ENCODE measurements at places on chromosomes 4 and X.

DNA sequence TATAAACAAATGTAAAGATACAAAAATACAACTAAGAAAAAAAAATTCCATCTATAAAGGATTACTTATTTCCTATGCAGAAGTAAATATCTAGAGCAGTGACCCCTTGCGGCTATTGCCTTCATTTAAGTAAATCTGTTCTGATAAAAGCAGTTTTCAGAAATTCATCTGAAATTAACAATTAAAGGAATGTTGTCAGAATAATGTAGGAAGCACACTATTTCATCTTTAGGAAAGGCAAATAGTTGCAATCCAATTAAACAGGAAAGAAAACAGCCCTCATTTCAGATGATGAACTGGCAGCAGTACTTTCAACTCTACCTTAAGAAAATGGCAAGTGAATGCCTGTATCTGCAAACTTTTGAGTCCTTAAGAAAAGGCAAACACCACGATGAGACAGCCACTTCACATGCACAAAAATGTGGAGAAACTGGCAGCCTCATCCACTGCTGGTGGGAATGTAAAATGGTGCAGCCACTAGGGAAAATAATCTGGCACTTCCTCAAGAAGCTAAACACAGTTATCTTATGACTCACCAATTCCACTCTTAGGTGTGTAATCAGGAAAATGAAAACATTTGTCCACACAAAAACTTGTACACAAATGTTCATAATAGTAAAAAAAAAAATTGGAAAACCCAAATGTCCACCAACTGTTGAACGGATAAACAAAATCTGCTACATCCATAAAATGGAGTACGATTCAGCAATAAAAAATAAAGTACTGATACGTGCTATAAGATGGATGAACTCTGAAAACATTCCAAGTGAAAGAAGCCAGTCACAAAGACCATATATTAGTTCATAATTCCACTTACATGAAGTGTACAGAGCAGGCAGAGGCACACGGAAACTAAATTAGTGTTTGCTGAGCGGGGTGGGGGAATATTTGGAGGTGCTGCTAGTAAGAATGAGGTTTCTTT, 2.0 kb upstream of the THAP9 start:
- no peak for ATAC-seq

DNA sequence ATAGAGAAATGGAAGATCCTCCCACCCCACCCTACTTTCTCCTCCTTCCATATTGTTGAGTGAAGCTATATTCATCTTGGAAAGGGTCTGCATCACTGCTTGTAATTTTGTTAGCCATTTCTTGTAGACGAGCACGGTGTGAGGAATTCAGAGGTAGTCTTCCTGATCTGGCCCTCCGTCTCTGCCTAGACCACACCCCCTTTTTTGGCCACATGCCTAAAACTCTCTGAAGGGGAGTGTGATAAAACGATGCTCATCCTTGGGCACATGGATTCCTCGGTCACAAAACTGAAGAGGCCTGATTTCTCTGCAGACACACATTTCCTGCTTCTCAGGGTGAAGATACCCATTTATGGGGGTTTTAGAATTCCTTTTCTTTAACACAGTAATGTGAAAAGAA, 182.8 kb downstream of the LARP7 start:
- ATAC-seq = no peak

DNA sequence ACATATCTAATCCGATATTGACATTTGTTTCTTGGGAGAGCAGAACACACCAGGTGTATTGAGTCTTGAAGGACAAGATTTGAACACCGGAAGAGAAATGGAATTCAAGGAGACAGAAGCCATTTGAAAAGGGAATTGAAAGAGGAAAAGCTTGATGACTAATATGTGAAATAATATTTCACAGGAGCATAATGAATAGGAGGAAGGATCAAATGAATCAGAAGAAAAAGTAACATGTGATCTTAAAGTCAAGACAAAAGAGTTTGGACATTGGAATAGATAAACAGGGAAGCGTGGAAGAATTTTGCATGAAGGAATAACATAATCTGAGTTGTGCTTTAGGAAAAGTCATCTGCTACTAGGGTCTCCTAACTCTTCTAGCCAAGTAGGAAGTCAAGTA, 145.5 kb upstream of the PDHA2 start:
- no peak for ATAC-seq

GRCh38 chrX:103356130-103356798, at the start of gene TCEAL9:
TCEAL9 (plus strand) TSS chrX:103356506; CDS start chrX:103357685, 1,179 bp downstream.
- no peak for ATAC-seq

DNA sequence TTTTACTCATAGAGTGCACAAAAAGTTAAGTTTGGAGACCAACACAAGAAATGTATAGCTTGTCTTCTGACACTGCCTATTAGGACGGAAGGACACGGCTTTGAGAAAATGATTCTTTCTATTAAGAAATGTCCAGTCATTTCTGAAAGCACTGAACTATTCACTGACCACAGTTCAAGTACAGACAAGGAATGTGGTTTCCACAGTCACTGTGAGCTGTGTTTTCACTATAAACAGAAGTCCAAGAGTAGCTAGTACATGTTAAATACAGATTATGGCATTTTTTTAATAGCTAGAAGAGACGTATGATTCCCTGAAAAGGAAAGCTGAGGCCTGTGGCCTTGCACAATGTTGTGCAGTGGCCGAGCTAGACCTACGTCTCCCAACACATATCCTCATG, 115.1 kb upstream of the GPM6A start:
- ATAC-seq = no peak

DNA sequence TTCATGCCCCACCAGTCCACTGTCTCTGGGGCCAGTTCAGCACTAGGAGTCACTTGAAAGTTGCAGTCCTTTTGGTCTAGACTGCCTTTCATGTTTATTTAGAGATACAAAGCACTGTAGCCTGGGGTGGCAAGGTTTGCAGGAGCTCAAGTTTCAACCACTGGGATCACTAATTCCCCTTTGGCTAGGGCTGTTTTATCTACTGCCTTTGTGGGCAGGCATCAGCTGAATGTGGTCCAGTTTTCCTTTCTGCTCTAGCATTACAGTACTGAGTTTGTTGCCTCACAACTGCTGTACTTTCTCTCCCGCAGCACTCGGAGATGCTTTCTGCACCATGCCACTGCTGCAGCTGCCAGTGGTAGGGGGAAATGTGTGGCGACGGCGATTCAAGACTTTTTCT, 222.3 kb upstream of the HDX start:
- no peak for ATAC-seq

DNA sequence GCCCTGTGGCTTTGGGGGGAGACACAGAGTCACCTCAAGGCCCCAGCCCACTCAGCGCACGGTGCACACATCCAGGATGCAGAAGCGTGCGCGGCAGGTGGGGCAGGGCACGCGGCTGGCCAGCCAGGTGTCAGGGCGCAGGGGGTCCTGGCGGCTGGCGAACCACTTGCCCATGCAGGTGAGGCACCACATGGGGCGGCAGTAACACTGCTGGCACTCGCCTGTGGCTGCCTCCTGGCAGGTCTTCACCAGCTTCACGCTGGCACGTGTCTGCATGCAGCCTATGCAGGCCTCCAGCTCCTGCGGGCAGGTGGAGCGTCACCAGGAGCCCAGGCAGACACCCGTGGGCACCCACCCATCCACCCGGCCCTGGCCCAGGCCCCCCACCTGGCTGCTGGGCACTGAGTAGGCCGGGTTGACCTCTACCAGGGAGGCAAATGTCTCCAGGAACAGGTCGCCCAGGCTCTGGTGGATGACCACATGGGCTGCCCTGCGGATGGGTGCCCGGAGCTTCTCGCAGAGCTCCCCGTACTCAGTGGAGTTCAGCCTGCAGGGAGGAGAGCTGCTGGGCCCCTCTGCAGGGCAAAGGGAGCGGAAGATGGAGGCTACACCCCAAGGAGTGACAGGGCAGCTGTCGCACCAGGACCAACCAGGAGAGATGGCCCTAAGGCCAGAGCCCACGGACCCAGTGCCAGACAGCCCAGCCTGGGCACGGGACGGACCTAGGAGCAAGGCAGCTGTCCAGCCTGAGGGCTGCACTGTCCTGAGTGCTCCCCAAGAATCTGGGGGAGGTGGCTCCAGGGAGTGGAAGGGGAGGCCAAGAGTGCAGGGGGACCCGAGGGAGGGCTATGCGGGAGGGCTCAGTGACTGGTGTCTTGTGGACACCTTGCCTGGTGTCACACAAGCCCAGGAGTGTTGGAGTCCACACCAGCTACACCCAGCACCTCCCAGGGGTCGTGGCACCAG, 3.7 kb downstream of the TMEM129 start:
- ATAC-seq = no peak

- no peak for ATAC-seq
These were observed 120.2 kb upstream of the NDST4 start for GRCh38 chr4:115233600-115233999.

GRCh38 chrX:41559235-41560052, 112.3 kb downstream of the NYX start:
- peak; percentile 36 for ATAC-seq

DNA sequence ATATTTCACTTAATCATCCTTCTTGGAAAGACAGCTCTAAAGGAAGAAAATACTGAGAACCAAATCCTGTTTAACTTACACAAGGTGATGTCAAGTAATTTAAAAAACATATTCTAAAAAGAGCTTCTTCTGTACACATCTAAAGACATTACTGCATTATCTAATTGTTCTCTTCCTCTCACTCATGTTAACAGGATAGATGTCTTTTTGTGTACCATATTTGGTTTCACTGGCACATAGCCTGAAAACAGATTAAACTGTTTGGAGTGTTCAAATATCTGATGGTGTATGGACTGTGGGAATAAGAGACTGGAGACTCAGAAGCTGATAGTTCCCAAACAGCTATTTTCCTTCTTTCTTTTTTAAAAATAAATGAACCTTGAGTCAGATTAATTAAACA, 213.3 kb upstream of the MAB21L2 start:
- ATAC-seq = no peak

GRCh38 chr4:107133965-107134653, 98.0 kb upstream of the DKK2 start:
- no peak for ATAC-seq

DNA sequence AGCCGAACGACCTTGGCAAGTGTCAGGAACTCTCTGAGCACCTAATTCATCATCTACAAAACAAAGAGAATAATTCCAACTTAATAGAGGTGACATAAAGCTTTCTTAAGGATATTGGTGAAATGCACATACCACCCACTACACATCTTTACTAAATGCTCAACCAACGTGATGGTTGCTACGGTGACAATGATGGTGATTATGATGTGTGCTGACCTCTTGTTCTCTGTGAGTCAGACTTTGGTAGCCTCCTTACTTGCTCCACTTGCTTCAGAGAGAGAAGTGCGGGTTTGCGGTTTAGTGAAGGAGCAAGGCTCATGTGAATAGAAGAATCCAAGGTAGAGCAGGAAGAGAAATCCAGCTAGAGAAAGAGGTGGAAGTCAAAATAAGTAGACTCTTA, 52.8 kb upstream of the CLNK start:
- peak; percentile 29 for ATAC-seq

DNA sequence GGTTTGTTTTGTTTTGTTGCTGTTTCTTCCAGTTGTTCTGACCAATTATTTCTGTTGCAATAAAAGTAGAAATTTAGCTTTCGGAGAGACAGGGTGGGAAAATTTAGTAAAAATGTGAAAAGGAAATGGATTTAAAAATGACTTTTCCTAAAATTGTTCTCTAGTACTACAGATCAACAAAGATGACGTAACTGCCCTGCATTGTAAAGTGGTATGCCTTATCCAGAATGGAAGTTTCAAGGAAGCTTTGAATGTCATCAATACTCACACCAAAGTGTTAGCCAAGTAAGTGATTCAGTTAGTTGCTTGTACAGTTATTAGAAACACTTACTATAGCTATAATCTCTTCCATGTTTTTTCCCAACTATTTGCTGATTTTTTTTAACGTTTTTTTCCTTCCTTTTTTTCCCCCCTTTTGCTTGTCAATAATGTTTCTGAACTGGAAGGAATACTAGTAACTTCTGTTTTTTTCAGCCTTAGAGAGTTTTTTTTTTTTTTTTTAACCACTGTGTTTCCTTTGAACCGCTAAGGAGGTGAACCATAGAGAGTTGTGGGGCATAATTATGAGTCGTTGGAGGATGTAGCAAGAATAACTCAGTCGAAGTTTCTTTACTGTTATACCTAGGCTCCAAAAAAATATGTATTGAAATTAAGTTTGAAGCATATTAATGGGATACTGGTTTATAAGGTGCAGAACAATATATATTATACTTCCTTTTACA, 2.2 kb downstream of the SRP72 start:
- no peak for ATAC-seq

DNA sequence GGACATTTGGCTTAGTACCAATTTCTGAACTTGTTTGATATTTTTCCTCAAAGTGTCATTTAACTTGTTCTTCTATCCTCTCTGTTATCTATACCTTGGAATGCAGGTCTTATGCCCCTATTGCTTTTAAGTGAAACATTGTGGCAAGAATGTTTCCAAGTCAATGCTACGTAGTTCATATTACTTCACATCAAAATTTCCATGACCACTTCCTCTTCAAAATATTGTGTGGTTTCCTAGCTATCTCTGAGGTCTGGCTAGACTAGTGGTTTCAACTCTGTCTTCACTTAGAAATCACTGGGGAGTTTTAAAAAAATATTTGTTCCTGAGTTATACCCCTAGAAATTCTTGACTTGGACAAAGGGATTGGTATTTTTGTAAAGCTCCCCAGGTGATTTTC, 20.2 kb upstream of the RASGEF1B start:
- peak; percentile 74 for ATAC-seq

- no peak for ATAC-seq
These were observed 791.9 kb downstream of the FAT4 start for GRCh38 chr4:126106658-126107057.

DNA sequence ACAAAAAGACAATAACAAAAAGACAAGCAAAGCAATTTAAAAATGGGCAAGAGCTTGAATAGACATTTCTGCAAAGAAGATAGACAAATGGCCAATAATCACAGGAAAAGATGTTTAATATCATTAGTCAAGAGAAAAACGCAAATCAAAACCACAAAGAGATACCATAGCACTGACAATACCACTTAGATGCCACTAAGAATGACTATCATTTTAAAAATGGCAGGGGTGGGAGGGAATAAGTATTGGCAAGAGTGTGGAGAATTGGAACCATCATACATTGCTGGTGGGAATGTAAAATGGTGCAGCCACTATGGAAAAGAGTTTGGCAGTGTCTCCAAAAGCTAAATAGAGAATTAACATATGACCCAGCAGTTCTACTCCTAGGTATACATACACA, 15.1 kb upstream of the EXOC1 start:
- no peak for ATAC-seq

- no peak for ATAC-seq
These were observed 53.4 kb downstream of the ZNF518B start for GRCh38 chr4:10403633-10404445.
